MCF 10A (cell line): ENCODE measurements at places on chromosomes 7 and 10.

- no peak for DNase-seq
These were observed 972.8 kb downstream of the ANKRD7 start for GRCh38 chr7:119197172-119197876.

DNA sequence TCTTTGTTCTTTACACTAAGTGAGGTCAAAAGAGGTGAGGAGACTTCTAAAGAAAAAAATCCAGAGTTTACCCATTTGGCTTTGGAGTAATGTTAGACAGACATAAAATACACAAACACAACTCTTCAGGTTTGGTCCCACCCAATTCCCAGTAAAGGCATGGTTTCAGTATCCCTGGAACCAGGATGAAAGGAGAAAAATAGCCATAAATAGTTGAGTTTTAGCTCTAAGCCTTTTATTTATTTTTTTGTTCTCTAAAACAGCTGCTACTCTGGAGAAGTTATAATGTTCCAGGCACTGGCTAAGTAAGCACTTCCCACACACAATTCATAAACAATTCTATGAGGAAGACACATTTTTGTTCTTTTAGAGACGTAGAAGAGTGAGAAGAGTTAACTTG lies 4.0 kb downstream of the ABCB1 start:
- DNase-seq, result no peak

- peak; percentile 44 for DNase-seq
These were observed 169.0 kb downstream of the MAD1L1 start for GRCh38 chr7:2063563-2064260.

DNA sequence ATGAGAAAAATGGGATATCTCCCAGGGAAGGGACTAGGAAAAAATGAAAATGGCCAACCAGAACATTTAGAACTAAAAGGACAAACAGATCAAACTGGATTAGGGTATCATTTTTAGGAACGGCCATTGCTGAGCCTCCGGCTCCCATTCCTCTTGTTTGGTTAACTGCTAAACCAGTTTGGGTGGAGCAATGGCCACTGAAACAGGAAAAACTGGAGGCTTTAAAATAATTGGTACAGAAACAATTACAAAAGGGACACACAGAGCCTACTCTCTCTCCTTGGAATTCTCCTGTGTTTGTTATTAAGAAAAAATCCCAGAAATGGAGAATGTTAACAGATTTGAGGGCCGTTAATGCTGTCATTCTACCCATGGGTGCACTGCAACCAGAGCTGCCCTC lies 4.7 kb upstream of the CHST3 start:
- DNase-seq, result no peak

DNA sequence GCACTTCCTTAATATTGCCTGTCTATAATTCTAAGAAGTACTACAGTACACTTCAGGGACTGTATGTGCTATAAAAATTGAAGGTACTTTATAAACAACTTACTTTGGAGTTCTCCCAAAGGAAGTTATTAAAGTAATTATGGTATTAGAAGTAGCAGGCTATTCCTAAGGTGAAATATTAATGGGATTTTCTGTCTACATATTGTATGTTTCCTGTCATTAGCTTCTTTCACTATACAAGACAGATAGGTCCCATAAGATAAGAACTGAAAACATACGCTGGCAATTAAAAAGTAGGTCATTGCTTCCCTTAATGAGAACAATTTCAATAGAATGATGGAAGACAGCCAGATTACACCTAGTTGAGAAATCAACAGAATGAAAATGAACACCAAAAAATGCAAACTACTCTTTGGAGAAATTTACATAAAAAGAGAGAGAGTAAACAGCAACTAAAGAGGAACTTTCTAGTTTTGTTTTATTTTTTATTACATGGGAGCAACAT lies 147.0 kb downstream of the HBP1 start:
- DNase-seq, result no peak

GRCh38 chr7:116315803-116316202 lies 105.5 kb downstream of the TES start:
- DNase-seq, result no peak

- DNase-seq, result no peak
These were observed 21.3 kb downstream of the ELMO1 start for GRCh38 chr7:37427276-37427940.

DNA sequence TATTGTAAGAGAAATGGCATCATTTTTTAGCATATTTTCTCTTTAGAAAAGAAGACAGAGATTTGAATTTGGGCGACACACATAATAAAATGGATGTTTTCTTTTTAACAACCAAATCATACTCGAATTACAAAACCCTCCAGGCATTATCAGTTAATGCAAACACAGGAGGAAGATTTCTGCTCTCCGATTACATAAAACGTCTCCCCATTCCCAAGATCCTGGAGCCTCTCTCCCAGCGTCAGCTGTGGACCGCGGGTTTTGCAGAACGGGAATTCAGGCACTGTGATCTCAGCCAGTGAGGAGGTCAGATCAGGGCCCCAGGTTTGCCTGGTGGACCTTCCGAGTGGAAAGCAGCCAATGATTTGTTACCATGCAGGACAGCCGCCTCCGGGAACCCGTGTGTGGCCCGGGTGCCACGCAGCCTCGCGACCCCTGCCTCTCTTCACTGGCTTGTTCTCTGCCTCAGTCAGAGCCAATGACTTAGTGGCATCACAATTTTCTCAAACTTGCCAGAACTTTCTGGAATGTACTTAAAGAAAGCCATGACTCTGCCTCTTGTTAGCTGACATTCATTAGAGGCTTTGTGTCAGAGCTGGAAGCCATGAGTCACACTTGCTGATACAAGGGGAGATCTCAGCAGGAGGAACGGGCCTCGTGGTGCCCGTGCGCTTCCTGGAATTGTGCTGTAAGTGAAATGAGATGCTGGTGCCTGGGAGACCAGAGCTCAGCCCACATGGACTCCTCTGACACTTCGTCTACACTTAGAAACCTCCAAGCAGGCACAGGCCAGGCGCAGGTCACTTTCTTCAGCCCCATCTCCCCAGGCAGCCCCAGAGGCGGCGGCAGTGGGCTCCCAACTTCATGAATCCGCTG lies 246.1 kb downstream of the KLF6 start:
- DNase-seq, result peak; percentile 59

DNA sequence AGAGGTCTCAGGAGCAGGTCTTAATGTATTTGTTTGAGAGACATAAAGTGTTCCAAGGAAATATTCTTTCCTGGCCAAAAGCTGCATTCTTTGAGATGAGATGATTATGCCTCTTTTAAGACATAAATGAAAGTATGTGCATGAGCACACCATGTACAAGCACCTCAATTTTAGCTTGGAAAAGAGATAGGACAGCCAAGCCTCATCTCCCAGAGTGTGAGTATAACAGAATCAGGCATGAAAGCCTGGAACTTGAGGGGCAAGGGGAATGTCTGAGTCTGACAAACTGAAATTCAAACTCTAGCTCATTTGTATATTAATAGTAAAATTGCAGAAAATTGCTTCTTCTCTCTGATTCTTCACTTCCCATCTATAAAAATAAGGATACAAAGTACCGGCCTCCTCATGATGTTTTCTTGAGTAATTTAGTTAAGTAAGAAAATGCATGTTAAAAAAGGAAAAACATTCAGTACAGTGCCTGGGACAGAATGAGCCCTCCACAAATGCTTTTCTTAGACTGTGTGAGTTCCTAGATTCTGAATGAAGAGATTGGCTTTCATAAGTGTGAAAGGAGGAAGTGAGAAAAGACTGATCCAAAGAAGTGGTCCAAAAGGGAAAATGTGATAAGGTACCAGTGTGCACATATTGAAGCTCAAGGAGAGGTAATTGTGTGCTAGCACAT lies 1260.9 kb upstream of the SORCS1 start:
- DNase-seq, result no peak

- no peak for DNase-seq
These were observed 33.5 kb downstream of the WDR86 start for GRCh38 chr7:151376218-151376902.

GRCh38 chr7:105585850-105586500 lies 4.7 kb upstream of the EFCAB10 start:
- DNase-seq, result no peak

DNA sequence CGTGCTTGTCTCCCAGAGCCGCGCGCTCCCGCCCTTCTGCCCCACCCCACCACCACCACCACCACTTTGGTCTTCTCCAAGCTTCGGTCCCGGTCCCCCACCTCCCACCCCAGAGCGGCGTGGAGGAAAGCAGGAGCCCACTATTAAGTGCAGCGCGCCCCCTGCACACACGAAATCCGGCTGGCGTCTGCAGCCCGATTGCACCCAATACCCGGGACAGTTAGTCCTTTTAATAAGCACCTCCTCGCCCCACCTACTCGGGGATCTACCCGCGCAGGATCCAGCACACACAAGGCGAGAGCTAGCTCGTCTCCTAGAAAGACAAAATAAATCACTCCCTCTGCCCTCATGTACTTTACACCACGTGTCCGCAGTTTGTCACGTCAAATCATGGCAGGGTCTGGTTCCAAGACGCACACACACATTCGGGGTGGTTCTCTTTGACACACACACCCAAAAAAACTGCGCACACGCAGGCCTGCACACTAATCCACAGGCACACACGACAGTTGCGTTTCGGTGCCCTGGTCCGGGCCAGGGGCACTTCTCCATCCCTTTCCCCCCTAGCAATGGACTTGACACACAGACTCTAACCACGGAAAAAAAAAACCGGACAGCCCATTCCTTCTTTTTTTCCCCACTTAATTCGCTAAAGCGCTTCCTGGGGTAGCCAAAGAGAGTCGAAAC lies 1.6 kb downstream of the SFMBT2 start:
- DNase-seq, result peak; percentile 9
